ENCODE measurements at places on chromosomes 11 and 22.

- no peak for DNase-seq
Observed at GRCh38 chr22:36232715-36233401, 6.5 kb downstream of the APOL2 start.

DNA sequence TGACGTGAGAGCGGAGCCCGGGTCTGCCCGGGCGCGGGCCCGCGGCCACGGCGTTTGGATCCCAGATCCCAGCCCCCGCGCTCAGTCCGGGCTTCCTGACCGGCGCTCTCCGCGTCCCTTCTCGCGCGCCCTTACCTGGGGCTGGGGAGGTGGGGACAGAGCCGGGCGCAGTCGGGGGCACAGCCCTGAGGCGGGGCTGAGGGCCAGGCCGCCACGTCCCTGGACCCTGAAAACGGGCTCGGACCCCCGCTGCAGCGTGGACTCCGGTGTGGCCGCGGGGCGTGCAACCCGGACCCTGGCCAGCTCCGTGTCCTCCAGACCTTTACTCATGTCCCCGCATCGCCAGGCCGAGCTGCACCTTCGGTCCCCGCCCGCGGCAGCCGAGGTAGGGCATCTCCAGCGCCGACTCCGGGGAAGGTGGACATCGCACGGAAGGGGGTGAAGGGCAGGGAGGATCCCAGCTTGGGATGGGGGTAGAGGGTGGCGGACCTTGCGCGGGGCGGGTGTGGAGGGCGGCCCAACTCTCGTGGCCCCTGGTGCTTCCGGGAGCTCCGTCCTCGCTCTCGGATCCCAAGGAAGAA lies 9.9 kb upstream of the AIFM3 start:
- no peak for DNase-seq

GRCh38 chr22:27713461-27713860 lies 88.1 kb downstream of the MN1 start:
- no peak for DNase-seq

- DNase-seq = no peak
Observed at GRCh38 chr22:42083119-42083518, 3.6 kb downstream of the SMDT1 start.

DNA sequence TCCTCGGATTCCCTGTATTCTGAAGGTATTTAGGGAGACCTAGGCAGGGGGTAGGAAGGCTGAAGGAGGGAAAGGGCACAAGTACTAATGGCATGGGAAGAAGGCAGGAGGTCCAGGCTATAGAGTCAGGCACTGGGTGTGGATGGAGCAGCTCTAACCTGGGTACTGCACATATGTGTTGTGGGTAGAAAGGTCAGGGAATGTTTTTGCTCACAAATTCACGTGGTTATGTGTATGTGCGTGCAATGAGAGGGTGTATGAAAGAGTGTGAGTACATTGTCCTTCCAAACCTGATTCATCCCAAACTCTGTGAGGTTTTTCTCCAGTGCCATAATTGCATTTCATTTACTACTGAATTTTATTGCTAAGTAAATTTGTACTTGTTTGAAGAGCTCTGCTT lies 23.2 kb downstream of the DNHD1 start:
- no peak for DNase-seq

GRCh38 chr11:125874556-125875124 lies 12.8 kb upstream of the HYLS1 start:
- DNase-seq = peak; percentile 18

GRCh38 chr11:105032495-105032894 lies 2.4 kb downstream of the CASP1 start:
- DNase-seq = no peak

DNA sequence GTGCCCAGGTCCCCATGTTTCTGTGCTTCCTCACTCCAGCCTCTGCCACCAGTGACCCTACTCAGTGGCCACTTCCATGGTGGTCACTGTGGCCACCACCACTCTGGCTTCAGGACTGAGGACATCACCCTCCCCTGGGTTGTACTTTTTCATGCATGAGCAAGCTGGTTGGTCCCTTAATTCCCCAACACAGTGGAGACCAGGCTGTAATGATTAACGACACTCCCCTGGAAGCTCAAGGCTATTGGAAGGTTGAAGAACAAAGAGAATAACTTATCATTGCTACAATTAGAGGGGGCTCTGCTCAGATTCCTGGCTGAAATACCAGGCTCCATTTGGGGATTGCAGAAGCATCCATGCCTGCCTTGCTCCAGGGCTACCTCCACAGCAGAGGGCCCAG lies 10.5 kb downstream of the PLAAT4 start:
- DNase-seq = no peak

GRCh38 chr11:133830931-133831907 lies 14.1 kb downstream of the SPATA19 start:
- DNase-seq = no peak

DNA sequence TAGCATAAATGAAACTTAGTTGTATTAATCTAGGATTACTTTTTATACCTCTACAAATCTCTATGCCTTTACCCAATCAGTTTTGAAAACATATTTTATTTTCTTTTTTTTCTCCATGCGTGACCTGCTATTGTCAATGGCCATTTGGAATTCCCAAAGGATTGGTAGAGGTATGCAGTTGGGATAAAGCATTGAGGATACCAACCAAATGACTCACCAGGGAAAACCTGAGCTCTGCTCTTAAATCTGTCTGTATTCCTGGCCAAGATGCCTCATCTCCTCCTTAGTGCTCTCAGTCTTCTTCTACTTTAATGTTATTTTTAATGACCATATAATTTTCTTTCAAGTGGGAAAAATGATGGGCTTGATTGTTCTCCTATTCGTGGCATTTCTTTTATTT lies 61.9 kb downstream of the EHF start:
- no peak for DNase-seq

DNA sequence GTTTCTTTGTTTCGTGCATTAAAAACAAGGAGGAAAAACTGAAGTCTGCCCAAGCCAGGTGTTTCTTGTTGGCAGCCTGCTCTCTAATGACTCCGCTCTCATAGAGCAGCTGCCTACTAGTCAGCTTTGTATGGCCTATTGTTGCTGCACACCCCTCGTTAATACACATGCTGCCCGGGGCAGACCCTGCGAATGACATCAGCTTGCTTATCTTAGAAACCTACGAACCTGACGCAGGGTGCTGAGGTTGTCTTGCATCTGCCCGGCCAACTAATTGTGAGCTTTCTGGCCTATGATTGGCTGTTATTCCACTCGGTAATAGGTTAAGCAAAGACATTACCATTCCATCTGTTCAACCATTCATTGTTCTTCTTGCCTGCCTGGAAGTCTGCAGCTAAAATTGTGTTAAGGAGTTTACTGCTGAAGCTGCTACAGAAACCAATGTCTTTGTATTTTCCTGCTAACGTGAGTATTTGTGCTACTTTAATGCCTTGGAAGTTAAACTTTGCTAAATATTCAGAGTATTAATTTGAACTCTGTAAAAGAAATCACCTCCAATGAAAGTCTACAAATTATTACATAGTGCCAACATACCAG lies 37.5 kb downstream of the ZC3H12C start:
- no peak for DNase-seq

DNA sequence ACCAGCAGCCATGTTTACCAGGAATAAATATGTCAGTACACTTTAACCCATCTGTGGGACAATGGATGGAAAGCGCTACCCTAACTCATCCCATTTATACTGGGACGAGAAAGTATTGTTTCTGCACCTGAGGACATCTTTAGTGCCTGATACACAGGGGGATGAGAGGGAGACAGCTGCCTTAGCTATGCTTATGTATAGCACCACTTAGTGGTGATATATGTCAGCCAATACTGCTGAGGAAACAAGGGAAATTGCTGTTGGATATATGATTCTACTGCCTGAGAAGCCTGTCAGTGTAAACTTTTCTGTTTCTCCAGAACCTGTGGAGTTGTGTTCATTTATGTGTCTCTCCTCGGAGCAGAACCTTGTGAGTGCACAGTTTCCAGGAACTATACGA lies 13.3 kb upstream of the CEP295 start:
- no peak for DNase-seq

- DNase-seq = no peak
Observed at GRCh38 chr22:24002272-24002671, 3.0 kb downstream of the GSTT4 start.

DNA sequence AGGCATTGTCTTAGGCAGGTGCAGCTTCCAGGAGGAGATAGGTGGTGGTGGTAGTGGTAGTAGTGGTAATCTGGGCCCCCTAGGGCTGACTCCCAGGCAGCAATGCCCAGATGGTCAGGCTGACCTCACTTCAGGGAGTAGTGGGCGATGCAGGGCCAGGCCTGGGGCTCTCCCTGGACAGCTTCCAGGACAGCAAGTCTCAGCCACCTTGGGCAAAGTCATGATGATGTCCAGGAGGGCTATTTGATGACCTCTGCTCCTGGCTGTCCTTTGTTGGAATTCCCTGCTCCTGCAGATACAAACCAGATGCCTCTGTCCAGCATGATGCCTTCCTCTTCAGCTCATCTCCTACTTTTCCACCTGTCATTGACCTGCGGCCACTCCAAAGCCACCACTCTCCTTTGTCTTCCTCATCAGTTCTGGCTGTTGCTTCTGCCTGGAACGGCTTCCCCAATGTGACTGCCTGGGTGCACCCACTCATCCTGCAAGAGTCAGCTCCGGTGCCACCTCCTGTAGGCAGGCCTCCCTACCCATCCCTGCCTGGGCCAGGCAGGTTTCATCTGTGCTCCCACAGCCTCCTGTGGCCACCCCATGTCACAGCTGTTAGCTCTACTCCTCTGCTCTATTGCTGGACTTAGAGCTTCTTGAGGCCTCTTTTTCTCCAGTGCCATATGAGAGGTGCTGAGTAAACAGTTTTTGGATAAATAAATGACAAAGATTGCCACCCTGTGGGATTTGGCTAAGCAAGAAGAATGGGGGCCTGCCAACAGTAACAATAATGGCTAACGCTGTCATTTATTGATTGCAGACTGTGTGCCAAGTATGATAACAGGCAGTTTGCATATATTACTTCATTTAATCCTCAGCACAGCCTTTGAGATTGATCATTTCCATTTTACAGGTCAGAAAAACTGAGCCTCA lies 172.9 kb upstream of the NECTIN1 start:
- DNase-seq = no peak

DNA sequence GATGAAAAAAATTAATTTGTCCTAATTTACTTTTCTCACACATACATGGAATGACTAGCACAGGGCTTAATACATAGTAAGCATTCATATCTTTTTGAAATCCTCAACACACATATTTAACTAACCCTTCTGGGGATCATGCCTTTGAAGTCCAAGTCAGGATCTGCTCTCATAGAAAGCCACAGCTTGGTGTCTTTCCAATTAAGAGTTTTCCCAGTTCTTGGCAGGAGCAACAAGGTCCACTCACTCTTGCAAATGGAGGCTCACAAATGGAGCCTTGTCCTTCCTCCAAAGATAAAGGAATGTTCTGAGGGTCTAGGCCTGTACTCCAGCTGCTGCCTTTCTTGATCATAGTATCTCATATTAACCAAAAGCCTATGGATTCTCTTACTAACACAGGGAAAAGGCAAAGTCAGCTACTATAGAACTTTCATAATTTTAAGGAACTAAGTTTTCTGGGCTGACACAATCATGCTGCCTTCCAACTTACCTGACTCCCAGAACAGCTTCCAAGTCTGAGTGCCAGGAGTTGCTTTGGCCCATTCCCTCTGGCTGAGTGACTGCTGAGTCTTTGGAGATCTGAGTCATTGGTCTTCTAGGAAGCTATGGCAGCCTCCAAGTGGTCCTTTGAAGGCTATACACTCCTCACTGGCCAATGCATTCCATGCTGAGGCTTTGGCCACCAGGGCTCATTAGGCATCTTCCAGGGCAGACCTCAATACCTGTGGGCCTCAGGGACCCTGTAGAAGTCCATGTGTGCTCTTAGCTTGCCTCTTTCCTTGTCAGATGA lies 25.8 kb upstream of the NUCB2 start:
- DNase-seq = no peak

- no peak for DNase-seq
Observed at GRCh38 chr22:38866024-38866398, 6.0 kb downstream of the CBX6 start.

DNA sequence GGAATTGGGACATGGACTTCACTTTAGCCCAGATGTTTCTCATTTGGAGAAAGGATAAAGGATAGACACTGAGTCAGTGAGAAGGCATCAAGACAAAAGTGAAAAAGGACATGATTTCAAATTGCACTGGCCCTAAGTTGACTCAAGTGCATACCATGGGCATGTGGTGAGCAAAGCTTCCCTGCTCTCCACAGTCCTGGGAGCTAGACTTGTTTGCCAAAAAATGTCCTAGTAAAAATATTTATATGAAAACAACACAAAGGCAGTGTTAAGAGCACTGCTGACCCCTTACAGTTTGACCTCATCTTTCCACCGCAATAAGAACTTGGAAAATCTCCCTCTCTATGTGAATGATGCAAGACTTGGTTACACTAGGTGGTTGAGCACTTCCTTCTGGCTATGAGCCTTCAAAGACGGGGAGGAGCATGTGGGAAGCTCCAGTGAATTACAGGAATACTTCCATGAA lies 46.5 kb upstream of the FIBIN start:
- no peak for DNase-seq

- DNase-seq = no peak
Observed at GRCh38 chr11:44525473-44526252, 39.8 kb upstream of the CD82 start.

GRCh38 chr11:19458721-19459120 lies 218.0 kb upstream of the E2F8 start:
- DNase-seq = no peak

DNA sequence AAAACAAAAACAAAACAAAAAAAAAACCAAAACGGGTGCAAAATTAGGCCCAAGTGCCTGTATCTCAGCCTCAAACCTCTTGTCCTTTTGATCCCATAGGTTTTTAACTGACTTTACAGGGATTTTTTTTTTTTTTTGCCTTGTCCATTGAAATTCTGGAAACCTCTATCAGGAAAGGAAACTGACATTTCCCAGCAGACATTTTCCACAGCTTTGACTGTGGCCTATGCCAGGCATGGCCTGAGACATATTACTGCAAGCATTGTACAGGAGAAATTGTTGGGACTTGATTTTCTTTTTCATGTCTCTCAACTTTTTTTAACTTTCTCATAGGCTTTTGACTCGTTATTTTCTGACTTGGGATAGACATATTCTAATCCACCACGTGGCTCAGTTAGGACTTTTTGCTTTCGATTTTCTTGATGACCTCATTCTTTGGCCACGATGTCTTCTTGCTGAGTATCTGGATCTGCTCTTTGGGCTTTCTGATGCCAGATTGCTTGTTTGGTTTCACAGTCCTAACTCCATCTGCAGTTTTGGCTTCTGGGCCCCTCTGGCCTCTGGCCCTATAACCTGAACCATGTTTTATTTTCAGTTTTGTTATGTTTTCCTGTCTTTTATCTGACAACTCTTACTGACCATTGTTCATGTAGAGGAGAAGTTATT lies 336.1 kb upstream of the C11orf87 start:
- no peak for DNase-seq

GRCh38 chr22:32781695-32782094 lies 19.8 kb upstream of the TIMP3 start:
- DNase-seq = no peak

- no peak for DNase-seq
Observed at GRCh38 chr22:24760708-24761306, 13.7 kb downstream of the PIWIL3 start.

DNA sequence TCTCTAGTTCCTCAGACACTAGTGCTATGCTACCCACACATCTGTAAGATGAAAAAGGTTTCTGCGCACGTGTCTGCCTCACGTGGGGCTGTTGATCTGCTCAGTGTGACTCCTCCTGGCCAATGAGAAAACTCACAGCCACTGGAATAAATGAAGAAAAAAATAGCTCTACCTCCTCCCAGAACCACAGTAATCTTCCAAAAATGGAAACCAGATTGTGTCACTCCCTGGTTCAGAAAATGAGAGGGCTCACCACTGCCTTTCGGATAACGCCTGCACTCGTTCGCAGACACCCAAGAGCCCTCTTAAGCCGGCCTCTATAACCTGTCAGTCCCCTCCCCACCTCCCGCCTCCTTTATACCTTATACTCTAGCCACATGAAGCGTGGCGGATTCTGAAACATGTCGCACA lies 5.1 kb downstream of the APBB1 start:
- DNase-seq = no peak

Measured in GM12864 (cell line).